ENCODE measurements at places on chromosomes 6 and 20. TPM values are rescaled to one million over a fixed set of nuclear protein-coding genes. Genes with fewer than 3 reads are reported as not detected.

HRH3 gene
- 0.15 TPM for polyA plus RNA-seq

FLRT3 gene
- polyA plus RNA-seq = 162 TPM

MAS1 gene
- polyA plus RNA-seq = 0.03 TPM

SLC32A1 gene
- polyA plus RNA-seq = 1.6 TPM

HSPA1B gene
- polyA plus RNA-seq = 112 TPM

Data from left kidney (tissue), 8 donors.